ENCODE measurements at places on chromosomes 7 and 10. TPM values are rescaled to one million over a fixed set of nuclear protein-coding genes. Genes with fewer than 3 reads are reported as not detected.
A peak's percentile ranks its signal among the peaks of the same experiment; 100 is the strongest.

ANKRD2 gene
- polyA plus RNA-seq, result not detected

- H3K4me3 ChIP-seq, result no peak overlapping the region
These were observed 106.4 kb upstream of the CDCA7L start for GRCh38 chr7:22051886-22052673.

DNA sequence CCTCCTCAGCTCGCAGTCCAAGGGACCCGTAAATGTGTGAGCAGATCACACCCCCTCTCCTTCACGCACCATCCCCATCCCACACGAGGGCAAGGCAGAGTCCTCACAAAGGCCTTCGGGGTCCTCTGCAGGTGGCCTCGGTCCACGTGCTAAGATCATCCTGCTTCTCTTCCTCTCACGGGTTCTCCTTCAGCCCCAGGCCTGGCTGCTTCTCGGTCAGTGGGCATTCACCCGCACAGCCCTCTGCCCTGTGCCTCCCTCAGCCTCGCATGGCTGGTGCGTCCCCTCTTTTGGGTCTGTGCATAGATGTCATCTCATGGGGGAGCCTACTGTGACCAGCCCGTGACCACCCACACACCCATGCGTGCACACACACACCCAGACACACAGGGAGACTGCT is 17.3 kb upstream of the FOXL3 start:
- no peak overlapping the region for H3K27ac ChIP-seq
- DNase-seq, result no peak
- no peaks in the 10 kb centered on the region for H3K4me1 ChIP-seq
- H3K36me3 ChIP-seq, result no peaks in the 10 kb centered on the region

GRCh38 chr7:80740778-80741545 is 102.5 kb downstream of the CD36 start:
- H3K4me1 ChIP-seq, result no peaks in the 10 kb centered on the region
- H3K36me3 ChIP-seq, result no peaks in the 10 kb centered on the region
- H3K27ac ChIP-seq, result no peak overlapping the region
- no peak for DNase-seq
- no peak overlapping the region for H3K4me3 ChIP-seq

ARHGAP21 gene
- 3.1 TPM for polyA plus RNA-seq

- no peak overlapping the region for H3K4me3 ChIP-seq
- H3K27me3 ChIP-seq, result no peaks in the 10 kb centered on the region
- H3K27ac ChIP-seq, result no peak overlapping the region
- DNase-seq, result no peak
- no peaks in the 10 kb centered on the region for H3K4me1 ChIP-seq
These were observed 50.2 kb downstream of the LAMB4 start for GRCh38 chr7:108079648-108080591.

GRCh38 chr10:86188326-86188725 is 178.3 kb downstream of the GRID1 start:
- no peaks in the 10 kb centered on the region for H3K4me1 ChIP-seq
- H3K4me3 ChIP-seq, result no peak overlapping the region
- no peaks in the 10 kb centered on the region for H3K36me3 ChIP-seq
- peaks cover 4% of the 10 kb centered on the region for H3K27me3 ChIP-seq

- no peak for DNase-seq
- no peak overlapping the region for H3K27ac ChIP-seq
- no peaks in the 10 kb centered on the region for H3K4me1 ChIP-seq
- no peaks in the 10 kb centered on the region for H3K27me3 ChIP-seq
These were observed 400.9 kb upstream of the SEMA3D start for GRCh38 chr7:85587785-85588184.

DNA sequence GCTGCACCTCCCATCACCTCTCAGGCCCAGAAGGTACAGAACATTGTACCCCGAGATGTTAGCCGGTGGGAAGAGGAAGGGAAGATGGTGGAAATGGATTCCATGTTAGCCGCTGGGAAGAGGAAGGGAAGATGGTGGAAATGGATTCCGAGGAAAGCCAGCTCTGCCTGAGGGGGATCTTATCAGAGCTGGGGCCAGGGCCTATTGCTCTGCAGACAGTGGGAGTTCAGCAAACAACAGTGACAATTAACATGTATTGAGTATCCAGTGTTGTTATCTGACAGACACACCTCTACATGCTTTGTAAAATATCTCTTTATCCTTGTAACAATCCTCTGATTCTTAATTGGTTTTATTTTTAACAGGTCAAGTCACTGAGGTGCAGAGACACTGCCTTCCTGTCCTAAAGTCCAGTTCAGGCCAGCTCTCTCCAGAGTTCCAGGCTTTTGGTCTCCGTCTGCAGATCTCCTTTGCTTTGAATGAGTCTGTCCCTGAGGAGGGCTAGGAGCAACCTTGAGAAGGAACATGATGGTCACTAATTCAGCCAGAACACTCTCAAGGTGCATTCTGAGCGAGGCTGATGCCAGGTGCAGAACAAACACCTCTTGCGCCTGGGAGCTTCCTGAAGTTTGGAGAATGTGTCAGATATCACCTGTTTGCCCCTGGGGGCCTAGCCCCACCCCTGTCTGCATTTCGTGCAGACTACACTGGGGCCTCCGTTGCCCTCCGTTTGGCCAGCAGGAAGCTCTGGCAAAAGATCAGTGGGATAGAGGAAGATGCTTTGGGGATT is 82.4 kb upstream of the PODXL start:
- no peaks in the 10 kb centered on the region for H3K4me1 ChIP-seq
- no peaks in the 10 kb centered on the region for H3K36me3 ChIP-seq
- peaks cover 5% of the 10 kb centered on the region for H3K27me3 ChIP-seq

DNA sequence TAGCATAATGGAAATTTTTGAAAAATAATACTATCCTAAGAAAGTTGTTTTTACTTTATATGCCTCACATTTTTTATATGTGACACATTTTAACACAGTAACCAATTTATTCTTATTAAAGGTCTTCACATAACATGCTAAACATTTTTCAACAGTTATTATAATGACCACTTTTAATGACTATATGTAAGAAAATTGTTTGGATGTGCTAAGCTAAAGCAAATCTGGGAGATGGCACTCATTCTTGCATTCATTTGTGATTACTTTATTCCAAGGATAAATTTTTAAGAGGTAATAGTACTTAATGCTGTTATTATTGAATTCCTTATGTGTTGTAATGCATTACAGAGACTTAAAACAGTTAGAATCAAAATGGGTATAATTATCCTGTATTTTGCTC is 88.1 kb downstream of the ANKIB1 start:
- H3K27me3 ChIP-seq, result no peaks in the 10 kb centered on the region
- no peak overlapping the region for H3K4me3 ChIP-seq
- no peak for DNase-seq
- no peak overlapping the region for H3K27ac ChIP-seq

GRCh38 chr7:27149842-27150567 is 2.4 kb downstream of the HOXA3 start:
- H3K27ac ChIP-seq, result peak overlapping the region; percentile 68
- DNase-seq, result no peak
- H3K27me3 ChIP-seq, result peaks cover 30% of the 10 kb centered on the region
- peaks cover 67% of the 10 kb centered on the region for H3K4me1 ChIP-seq
- peak overlapping the region; percentile 86 for H3K4me3 ChIP-seq
- H3K36me3 ChIP-seq, result no peaks in the 10 kb centered on the region

GRCh38 chr7:7706101-7706511 is 12.3 kb downstream of the RPA3 start:
- no peak overlapping the region for H3K4me3 ChIP-seq
- H3K4me1 ChIP-seq, result peaks cover 15% of the 10 kb centered on the region
- DNase-seq, result no peak
- H3K27ac ChIP-seq, result no peak overlapping the region

GRCh38 chr10:120732643-120733313 is 118.4 kb upstream of the WDR11 start:
- no peak for DNase-seq
- no peaks in the 10 kb centered on the region for H3K36me3 ChIP-seq
- H3K4me1 ChIP-seq, result no peaks in the 10 kb centered on the region
- no peak overlapping the region for H3K27ac ChIP-seq
- no peak overlapping the region for H3K4me3 ChIP-seq
